ENCODE measurements at places on chromosomes 4 and X.

GRCh38 chrX:115582616-115583495 lies 21.9 kb downstream of the PLS3 start:
- no peak for DNase-seq

- no peak for DNase-seq
These were observed 114.2 kb downstream of the ZNF827 start for GRCh38 chr4:145824463-145824862.

GRCh38 chr4:138500869-138501268 lies 258.7 kb upstream of the SLC7A11 start:
- DNase-seq = no peak

- DNase-seq = no peak
These were observed 28.9 kb upstream of the TLL1 start for GRCh38 chr4:165844161-165844560.

DNA sequence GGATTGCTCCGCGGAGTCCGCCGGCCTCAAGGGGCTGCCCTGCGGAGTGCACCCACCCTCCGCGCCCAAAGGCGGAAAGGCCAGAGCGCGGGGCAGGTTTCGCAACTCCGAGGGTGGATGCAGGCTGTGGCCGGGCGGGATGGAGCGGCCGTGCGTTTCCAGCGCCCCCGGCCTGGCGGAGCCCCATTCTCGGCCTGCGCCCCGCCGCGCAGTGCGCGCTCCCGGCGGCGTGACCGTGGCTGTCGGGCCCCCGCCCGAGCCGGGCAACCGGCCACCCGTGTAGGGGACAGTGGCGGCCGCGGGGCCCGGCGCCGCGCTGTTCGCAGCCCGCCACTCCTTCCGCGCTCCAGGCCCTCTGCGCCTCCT lies 331 bp downstream of the SETD7 start:
- no peak for DNase-seq

DNA sequence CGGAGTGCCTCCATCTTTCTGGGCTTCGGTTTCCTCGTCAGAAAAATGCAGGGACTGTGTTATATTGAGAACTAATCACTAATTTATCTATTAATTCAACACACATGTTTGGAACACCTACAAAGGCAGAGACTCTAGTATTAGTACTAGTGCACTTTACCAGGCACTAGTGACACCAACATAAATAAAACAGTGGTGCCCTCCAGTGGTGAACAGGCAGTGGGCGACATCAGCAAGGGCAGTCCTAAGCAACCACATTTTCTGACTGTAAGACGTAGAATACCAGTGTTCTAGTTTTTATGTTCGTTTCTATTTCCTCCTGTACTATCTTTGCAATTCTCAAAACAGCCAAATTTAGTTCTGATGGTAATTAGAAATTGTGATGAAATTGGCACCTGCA lies 69.1 kb upstream of the UCP1 start:
- DNase-seq = peak; percentile 43

GRCh38 chr4:75653845-75654503 lies 19.2 kb downstream of the G3BP2 start:
- DNase-seq = peak; percentile 24

DNA sequence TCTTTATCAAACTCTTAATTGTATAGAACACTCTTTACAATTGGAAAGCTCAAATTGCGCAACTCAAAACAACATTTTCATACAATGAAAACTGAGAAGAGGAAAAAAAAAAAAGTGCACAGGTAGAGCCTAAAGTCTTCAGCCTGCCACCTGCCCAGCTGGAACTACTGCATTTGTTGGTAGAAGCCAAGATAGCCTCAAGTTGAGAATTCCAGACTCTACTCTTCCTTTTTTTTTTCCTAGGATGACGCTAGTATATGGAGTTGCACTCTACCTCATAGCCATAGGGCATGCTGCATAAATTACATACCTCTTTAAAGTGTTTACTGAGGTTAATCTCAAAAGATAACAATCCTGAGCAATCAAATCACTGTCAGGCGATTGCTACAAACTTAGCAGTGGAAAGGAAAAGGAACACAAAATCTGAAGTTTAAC lies 13.6 kb downstream of the ABCG2 start:
- DNase-seq = no peak

- no peak for DNase-seq
These were observed 516.9 kb downstream of the PDHA2 start for GRCh38 chr4:96356591-96357370.

GRCh38 chrX:150935467-150935866 lies 37.0 kb upstream of the CD99L2 start:
- no peak for DNase-seq

DNA sequence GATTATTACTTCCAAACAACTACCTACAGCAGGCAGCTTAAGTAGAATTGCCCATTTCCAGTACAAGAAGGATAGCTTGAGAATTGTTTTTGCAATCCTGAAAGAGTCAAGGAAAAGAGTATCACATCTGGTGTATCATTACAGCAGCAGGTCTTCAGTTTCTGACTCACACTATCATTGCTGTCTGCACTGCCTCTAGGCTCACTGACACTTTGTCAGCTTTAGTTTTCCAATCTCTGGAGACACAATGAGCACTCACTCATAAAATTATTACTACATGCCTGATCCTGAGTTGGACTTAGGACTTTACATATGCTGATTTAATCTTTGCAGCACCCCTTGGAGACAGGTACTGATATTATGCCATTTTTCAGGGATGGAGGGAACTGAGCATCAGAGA lies 244.6 kb upstream of the BOD1L1 start:
- no peak for DNase-seq

DNA sequence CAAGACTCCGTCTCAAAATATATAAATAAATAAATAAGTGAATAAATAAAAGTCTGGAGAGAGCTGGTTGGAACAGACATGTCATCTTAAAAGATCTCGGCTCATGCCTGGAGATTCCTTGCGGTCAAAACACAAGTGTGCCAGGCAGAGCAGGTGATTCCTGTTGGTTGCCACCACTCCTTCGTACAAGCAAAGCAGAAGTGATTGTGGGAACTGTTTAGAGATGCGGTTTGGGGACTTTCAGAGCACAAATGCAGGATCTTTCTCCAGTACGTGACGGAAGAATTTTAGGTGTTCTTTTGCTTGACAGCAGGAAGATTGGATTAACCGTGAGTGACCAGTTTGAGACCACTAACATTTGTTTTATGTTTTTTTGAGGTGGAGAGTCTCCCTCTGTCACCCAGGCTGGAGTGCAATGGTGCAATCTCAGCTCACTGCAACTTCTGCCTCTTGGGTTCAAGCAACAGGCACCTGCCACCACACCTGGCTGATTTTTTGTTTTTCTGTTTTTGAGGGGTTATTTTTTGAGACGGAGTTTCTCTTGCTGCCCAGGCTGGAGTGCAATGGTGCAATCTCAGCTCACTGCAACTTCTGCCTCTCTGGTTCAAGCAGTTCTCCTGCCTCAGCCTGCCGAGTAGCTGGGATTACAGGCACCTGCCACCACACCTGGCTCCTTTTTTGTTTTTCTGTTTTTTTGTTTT lies 2.8 kb upstream of the CRLF2 start:
- DNase-seq = peak; percentile 72

GRCh38 chr4:87881115-87881514 lies 48.3 kb downstream of the MEPE start:
- DNase-seq = no peak

DNA sequence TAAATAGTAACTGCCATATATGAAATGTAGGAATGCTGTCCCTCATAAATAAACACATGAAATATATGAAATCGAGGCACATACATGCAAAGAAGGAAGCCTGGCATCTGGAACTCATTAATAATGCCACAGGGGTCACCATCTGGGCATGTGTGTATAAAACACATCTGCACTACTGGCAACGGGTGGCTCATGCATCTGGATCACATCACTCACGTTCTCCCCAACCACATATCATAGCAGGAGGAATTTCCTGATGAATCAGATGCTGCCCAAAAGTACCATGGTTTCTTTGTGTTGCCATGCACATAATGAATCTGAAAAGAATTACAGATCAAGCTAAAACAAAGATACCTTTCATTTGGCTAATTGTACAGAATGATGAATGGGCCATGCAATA lies 28.6 kb downstream of the RNF175 start:
- DNase-seq = no peak

All from B cell (primary cell).